ENCODE measurements at places on chromosomes 16 and 17.

DNA sequence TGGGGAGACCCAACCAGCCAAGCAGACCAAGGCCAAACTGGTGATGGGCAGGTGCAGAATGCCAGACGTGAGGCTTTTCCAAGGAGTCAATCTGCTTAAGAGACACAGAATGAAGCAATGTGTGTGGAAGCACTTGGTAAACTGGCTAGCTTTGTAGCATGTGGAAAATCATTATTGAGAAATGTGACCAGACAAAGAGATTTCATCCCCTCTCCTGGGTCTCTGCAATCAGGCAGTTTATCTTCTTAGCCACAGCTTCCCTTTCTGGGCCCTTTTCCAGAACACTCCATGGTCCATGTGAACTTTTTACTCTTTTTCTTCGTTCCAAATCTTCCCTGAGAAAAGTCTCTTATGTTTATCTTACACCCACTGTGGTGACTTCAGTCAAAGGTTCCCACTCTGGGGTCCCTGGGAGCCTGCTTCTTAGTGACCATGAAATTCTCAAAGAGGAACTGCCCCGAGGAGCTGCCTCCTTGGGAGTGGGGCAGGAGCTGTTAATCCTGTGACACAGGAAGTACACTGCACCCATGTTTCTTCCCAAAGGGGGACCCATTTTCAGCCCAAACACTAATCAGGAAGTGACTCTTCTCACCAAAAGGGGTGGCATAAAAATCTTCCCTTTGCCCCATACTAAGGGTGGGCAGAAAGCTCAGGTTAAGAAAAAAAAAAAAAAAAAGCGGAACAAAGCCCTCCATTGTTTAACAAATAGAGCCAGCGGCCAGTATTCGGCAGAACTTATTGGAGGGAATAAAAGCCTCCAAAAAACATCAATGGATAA, 346.2 kb upstream of the ASIC2 start:
- no peak for DNase-seq

- DNase-seq = no peak
Observed at GRCh38 chr16:55706739-55707384, 51.1 kb downstream of the SLC6A2 start.

DNA sequence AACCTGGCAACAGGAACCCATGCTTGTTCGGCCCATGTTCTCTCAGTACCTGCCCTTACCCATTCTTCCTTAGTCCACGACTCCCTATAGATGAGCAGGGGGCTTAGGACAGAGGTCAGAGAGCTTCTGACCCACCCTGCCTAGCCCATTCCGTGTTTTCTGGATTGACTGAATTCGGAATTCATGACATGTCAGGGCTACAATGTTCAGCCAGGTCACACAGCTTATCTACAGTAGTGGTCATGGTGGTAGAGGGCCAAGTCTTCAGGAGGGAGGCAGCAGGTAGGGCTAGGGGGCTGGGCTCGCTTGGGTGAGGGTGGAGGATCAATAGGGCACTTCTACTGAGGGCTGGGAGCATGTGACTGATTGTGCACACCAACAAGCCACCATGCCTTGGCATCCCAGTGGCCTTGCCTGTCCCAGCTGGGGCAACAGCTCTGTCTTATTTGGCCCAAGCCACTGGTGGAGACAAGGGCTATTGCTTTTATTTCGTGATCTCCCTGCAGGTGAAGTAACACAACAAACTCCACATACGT, 3.1 kb downstream of the HEXIM2 start:
- no peak for DNase-seq

- no peak for DNase-seq
Observed at GRCh38 chr16:3646348-3646920, 8.1 kb upstream of the DNASE1 start.

GRCh38 chr17:34862384-34862783, 98.9 kb downstream of the CCT6B start:
- no peak for DNase-seq

- DNase-seq = no peak
Observed at GRCh38 chr17:42240201-42240600, 36.0 kb downstream of the STAT5B start.

GRCh38 chr16:1285669-1286512, 23.5 kb upstream of the UBE2I start:
- no peak for DNase-seq

GRCh38 chr16:6932871-6933385, 399.7 kb upstream of the RBFOX1 start:
- no peak for DNase-seq

DNA sequence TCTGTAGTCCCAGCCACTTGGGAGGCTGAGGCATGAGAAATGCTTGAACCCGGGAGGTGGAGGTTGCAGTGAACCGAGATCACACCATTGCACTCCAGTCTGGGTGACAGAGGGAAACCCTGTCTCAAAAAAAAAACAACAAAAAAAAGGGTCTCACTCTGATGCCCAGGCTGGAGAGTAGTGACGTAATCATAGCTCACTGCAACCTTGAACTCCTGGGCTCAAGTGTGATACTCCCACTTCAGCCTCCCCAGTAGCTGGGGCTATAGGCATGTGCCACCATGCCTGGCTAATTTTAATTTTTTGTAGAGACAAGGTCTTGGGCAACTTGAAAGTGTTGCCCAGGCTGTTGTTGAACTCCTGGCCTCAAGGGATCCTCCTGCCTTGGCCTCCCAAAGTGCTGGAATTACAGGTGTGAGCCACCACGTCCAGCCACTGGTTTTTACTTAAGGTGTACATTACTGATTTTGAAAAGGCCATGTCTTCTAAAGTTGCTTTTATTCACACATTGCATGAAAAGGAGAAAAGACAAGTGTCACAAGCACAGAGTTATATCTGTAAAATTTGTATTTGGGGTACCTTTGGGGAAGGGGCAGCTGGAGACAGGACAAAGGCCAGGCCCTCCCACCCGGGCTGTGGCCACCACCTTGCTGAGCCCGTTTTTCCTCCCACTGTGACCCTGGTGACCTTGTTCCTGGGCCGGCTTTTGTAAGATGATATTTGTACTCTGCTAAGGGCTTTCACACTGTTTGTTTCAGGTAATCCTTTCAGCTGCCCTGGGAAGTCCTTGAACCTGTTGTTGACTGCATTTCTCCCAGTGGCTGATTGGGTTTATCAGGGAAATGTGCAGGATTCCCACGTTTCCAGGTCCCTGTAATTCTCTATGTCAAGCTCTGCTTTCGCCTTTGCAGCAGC, 11.5 kb downstream of the GPT2 start:
- no peak for DNase-seq

DNA sequence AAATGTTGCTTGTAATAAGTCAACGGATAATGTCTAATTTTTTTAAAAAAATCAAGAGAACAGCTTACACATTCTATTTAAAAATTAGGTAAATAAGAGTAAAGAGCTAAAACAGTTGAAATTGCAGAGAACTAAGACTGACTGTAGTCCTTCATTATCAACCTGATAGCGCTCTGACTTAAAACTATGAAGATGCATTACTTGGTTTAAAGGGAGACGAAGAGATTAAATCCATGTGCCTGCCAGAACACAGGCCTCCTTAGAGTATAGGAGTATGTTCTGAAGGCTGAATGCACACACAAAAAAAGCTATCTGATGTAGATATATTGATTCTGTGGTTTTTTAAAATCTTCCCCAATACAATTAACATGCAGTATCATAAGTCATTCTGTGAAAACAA, 28.5 kb downstream of the GLG1 start:
- DNase-seq = no peak

GRCh38 chr17:29012535-29012934, 6.7 kb upstream of the SEZ6 start:
- DNase-seq = no peak

Data from adipocyte (in vitro differentiated cells).